ENCODE measurements at places on chromosomes 12 and 14. TPM values are rescaled to one million over a fixed set of nuclear protein-coding genes. Genes with fewer than 3 reads are reported as not detected.

Gene OVCH1
- not detected for total RNA-seq

Gene CLECL1
- 0.64 TPM for total RNA-seq

Gene GLT8D2
- 2.5 TPM for total RNA-seq

Gene GPD1
- total RNA-seq: 1.9 TPM

Gene SP1
- 105 TPM for total RNA-seq

Gene EEF1AKMT3
- 6.2 TPM for total RNA-seq

Gene C12orf54
- total RNA-seq: not detected

Gene OR6C2
- total RNA-seq: not detected

DNA sequence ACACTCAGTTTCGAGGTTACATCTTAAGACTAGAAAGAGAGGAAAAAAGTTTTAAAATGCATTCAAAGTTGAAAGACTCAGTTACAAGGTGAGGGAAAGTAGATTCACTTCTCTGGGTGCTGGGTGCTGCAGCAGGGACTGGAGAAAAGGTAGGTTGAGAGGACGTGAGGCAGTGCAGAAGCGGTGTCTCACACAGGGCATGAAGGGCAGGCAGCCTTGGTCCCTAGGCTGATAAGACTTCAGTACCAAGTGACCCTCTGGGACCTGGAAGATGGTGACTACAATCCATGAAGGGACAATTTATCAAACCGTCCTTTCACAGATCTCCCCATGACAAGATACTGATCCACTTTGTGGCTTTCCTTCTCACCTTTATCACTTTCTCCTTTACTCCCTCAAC lies 22.5 kb upstream of the UTP20 start:
- no peak for DNase-seq

DNA sequence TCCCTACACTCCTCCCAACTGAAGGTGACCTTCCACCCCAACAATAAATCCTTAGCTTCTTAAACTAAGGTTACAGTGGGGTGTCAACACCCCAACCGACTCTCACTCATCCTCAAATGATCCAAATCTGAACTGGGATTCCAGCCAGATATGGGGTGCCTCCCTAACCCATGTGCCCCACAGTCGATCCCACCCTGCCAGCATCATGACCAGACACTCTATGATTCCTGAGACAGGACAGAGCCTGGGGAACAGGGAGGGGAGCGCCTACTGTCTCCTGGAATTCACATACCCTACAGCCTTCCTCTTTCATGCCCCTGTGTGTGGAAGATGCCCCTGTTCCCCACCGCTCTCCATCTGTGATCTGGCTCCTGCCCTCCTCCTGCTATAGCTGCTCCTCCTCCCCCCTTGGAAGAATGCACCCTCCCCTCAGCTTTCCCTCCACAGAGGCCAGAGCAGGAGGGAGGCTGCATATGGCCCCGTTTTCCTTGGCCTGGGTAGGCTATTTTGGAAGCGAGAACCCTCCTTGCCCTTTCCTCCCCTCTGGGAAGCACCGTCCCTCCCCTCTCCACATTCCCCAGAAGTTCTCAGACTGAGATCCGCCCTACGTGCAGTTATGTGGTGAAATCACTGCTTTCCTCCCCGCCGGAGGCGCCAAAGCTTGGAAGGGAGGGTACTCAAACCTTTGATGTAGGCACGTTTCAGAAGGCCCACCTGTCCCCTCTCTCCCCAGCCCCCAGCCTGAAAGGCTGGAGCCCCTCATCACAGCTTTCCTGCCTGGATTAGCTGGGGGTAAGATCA lies 48.0 kb downstream of the SMUG1 start:
- DNase-seq: no peak

GRCh38 chr14:40093800-40094199 lies 661.6 kb upstream of the FBXO33 start:
- no peak for DNase-seq

- no peak for DNase-seq
These were observed 7.8 kb downstream of the LRRC10 start for GRCh38 chr12:69602954-69603353.

- DNase-seq: no peak
These were observed 1002.6 kb downstream of the GALC start for GRCh38 chr14:86990396-86990795.

GRCh38 chr12:6982532-6982931 lies 11.8 kb downstream of the EMG1 start:
- DNase-seq: no peak

GRCh38 chr12:88339254-88339949 lies 197.3 kb downstream of the TMTC3 start:
- no peak for DNase-seq

- peak; percentile 9 for DNase-seq
These were observed 37.5 kb upstream of the KRR1 start for GRCh38 chr12:75548879-75549278.

- no peak for DNase-seq
These were observed 7.4 kb downstream of the PYGL start for GRCh38 chr14:50936882-50937281.

DNA sequence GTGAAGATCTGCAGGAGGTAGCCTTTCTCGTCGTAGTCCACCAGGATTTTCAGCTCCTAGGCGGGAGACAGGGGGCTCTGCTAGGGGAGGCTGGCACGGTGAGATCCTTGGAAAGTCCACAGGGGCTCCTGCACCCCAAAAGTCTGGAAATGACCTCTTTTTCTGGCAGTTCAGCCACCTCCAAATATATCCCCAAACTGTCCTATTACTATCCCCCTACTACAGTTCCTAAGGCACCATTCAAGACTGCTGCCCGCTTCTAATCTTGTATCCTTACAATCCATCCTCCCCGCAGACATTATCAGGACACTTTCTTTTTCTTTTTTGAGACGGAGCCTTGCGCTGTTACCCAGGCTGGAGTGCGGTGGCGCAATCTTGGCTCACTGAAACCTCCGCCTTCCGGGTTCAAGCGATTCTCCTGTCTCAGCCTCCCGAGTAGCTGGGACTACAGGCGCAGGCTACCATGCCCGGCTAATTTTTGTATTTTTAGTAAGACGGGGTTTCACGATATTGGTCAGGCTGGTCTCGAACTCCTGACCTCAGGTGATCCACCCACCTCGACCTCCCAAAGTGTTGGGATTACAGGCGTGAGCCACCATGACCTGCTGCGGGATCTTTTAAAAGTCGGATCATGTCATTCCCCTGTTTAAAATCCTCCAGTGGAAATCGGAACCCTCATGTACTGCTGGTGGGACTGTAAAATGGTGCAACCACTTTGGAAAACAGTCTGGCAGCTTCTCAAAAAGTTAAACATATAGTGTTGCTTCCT lies 18.5 kb downstream of the HPD start:
- no peak for DNase-seq

GRCh38 chr14:54642121-54642520 lies 75.2 kb downstream of the SAMD4A start:
- no peak for DNase-seq

DNA sequence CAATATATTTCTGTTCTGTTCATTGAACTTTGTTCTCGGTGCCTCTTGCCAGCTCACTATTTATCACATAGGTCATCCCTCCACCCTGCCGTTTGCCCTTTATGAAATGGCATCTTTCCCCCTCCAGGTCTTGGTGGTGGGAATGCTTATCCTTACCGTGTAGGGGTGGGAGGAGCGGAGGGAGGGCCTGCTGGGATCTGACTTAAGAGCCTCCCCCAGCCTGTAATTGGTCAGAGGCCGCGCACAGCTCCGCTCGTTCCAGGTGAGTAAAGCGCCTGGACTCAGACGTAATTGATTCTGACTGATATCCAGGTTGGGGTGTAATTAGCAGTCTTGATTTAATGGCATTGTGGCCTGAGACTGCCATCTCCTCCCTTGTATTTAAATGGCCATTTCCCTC lies 185.3 kb downstream of the TSPAN9 start:
- DNase-seq: no peak

GRCh38 chr12:115337693-115338543 lies 653.9 kb upstream of the TBX3 start:
- no peak for DNase-seq

DNA sequence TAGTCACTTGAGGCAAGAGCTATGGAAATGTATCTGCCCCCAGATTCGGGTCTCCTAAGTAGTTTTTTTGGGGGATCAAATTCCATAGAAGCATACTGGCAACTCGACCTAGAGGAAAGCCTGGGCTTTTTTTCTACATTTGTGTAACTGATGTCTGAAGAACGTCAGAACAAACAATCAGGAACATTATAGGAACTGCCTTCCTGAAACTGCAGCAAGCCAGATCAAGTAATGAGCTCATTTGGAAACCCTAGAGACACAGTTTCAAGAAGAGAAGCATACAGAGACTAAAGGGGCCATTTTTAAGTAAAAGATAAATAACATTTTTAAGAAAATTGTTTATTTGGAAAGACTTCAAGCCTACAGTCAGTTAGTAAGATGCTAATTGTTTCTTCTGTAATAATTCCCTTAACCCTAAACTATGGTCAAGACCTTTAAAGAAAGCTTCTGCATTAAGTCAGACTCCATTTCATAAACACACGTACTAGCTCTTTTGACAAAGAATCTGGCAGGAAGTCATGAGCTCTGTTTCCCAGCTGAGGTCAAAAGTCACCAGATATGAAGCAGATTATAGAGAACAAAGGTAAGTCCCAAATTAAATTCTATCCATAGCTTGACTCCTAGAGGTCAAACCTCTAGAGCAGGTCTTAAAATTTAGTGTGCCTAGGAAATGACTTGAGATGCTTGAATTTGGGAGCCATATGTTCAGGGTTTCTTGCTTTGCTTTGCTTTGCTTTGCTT lies 112.8 kb downstream of the EGLN3 start:
- no peak for DNase-seq

DNA sequence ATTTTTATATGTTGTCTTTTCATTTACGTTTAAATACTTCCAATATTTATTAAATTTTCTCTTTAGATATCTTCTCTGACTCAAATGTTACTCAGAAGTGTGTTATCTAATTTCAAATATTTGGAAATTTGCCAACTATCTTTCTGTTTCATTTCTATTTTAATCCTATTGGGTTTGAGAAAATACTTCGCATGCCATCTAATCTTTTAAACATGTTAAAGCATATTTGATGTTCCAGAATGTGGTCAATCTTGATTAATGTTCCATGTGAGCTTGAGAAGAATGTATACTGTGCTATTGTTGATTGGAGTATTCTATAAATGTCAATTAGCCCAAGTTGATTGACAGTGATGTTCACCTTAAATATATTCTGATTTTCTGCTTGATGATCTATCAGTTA lies 11.9 kb upstream of the DCN start:
- no peak for DNase-seq

DNA sequence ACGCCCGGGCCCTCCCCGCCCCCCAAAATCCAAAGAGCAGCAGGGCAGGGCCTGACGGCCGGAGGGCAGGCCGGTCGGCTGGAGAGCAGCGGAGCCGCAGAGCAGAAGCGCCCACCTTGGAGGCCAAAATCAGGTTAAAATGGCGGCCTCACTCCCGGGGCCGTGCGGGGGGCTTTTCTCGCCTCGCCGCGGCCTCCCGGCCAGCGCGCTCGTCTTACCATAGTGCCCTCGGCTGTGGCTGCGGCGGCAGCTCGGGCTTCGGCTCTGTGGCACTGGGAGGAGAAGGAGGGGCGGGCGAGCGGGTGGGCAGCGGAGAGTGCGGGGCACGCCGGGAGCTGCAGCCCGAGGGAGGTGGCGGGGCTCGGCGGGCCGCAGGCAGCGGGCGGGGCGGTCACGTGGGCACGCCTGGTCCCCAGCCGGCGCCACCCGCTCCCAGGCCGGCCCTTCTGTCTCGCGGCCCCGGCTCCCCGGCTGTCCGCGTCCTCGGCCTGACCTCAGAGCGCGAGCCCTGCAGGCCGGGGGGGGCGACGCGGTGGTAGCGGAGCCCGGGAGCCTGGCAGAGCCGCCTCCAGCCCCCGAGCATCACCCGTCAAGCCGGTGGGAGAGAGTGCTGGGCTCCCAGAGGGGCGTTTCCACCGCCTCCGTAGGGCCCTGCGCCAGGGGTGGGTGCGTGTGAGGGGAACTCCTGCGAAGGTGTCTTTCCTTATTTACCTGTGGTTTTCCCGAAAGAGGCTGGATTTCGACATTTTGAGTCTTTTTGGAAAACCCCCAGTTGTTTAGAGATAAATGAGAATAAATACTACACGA lies at the start of gene CFL2:
Gene CFL2 (minus strand): TSS at position 274 of the 807 bp plus-strand sequence. CDS start 53 bp downstream, at position 221.
- DNase-seq: peak; percentile 78

DNA sequence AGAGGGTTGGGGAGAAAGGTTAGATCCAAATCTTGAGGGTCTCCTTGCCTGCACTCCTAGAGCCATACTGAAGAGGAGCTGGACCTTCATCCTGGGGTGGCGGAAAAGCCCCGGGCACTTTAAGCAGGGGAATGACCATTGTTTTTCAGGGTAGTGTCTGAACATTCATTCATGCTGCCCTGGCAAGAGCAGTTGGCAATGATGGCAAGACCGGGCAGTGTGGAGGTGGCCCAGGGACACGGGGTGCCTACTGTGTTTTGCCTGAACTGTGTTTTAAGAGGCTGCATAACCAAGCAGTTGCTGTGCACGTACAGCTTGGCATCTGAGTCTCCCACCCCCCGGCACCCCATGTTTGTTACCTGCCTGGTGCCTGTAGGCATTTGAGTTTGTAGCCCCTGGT lies 14.7 kb downstream of the TPCN1 start:
- no peak for DNase-seq

DNA sequence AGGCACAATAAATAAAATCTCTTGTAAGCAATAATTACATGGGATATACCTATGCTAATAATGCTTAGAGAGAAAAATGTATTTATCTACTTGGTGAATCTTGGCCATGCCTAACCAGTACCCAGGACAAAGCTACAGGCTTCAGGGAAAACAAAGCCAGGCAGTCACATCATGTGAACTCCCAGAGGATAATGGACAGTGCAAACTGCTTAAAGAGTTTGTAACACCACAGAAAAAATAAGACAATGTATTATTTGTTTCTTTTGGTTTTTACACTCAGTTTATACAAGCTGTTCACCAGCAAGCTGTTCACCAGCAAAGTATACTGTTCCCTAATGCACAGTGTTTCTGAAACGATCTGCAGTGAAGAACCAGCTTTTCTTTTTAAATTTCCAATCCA lies 38.0 kb downstream of the DICER1 start:
- no peak for DNase-seq

DNA sequence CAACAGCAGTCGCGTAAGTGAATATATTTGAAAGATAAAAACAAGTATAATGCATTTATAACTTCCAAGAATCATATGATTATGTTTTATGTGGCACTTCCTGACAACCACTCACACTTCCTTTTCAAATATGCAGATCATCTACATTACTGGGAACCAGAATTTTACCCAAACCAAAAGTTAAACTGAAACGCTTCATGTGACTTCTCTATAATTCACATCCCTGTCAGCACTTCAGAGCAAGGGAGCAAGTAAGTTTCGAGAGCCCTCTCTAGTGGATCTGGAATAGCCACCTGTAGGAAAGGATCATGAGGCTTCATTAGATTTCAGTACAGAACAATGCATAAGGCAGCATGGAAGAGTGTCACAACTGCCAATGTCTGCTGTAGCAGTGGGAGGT lies 13.7 kb upstream of the ALX1 start:
- DNase-seq: no peak

DNA sequence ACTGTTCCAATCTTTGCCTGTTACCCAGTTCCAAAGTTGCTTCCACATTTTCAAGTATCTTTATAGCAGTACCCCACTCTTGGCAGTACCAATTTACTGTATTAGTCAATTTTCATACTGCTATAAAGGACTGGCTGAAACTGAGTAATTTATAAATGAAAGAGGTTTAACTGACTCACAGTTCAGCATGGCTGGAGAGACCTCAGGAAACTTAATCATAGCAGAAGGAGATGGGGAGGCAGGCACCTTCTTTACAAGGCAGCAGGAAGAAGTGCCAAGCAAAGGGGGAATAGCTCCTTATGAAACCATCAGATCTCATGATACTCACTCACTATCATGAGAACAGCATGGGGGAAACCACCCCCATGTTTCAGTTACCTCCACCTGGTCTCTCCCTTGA lies 215.0 kb downstream of the SNAPC1 start:
- no peak for DNase-seq
